ENCODE measurements at places on chromosomes 12 and 14.

DNA sequence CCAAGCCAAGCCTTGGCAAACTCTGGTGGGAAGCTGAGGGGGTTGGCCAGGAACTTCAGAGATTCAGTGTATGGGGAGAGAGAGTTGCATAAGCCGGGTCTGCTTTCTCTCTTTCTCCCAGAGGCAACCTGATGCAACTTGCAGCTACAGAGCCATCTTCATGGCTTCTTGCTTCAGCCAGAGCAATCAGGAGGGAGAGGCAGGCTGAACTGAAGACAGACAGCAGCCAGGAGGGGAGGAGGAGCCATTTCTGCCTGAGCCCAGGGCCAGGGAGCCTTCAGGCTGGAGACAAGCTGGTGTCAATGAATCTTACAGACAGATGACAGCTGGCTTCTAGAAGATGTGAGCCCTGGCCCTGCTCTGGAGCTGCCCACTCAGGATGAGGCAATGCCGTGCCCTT is 18.7 kb downstream of the NPC2 start:
- DNase-seq, result no peak

GRCh38 chr12:53227341-53227740 is 4.7 kb downstream of the RARG start:
- no peak for DNase-seq

DNA sequence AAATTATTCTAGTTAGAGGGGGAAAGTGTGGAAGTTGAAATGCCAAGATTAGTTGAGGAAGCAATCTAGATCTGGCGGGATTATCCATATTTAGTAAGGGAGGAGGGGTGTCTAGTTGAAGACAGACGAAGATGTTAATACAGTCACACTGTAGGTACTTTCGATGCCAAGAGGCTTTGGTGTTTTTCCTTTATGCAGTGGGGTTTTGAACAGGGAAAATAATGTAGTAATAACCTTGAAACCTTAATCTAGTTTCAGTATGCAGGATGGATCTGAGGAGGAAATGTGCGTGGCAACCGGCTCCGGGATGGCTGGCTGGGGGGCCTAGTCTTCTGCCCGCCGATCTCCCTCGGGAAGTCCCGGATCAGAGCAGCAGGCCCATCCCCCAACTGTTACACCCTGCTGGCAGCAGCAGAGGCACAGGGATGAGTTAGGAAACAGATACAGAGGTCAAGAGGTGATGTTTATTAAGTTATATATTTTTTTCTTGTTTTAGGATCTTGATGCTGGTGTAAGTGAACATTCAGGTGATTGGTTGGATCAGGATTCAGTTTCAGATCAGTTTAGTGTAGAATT is 27.4 kb downstream of the MDM2 start:
- DNase-seq, result no peak

GRCh38 chr14:81485372-81485771 is 48.3 kb downstream of the SEL1L start:
- DNase-seq, result no peak

DNA sequence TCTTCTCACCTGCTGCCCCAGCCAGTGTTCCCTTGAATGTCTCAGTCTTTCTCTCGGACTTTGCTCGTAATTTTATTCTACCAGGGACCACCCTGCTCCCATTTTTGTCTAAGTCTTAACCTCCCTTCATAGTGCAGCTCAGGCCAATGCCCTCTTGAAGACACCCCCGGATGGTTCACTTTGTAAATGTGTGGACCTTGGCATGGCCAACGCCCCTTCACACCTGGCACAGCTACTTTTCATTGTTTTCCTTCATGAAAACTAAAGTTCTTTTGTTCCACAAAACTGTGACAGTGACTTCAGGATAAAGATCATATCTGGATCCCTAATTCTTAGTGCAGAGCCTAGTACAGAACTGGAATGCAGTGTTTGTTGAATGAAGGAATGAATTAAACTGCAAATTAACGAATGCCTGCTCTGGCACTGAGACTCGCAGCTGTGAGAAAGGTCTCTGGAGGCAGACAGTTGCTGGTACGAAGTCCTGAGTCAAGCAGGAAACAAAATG is 3.5 kb upstream of the RNASE4 start:
- DNase-seq, result no peak

DNA sequence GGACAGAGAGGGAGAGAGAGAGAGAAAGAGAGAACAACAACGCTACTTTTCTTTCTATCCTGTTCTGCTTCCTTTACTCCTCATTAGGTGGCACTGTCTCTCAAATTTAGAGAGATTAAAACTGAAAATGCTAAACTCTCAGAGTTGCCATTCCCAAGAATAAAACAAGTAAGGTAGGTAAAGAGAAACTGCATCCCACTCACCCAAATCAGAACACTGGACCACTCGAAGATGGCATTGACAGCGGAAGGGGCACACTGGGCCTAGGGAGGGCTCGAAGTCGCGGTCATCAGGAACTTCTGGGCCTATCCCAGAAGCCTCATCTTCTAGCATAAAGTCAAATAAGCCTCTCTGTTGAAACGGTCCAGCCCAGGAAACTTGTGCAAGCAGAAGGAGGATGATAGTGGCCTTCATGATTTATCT is 4.5 kb downstream of the DCN start:
- peak; percentile 33 for DNase-seq

- DNase-seq, result no peak
Observed at GRCh38 chr12:24895612-24896011, 53.3 kb downstream of the BCAT1 start.

GRCh38 chr12:65570451-65571130 is 253.7 kb upstream of the HMGA2 start:
- no peak for DNase-seq

GRCh38 chr12:93868771-93869170 is 191.6 kb downstream of the CRADD start:
- DNase-seq, result no peak

DNA sequence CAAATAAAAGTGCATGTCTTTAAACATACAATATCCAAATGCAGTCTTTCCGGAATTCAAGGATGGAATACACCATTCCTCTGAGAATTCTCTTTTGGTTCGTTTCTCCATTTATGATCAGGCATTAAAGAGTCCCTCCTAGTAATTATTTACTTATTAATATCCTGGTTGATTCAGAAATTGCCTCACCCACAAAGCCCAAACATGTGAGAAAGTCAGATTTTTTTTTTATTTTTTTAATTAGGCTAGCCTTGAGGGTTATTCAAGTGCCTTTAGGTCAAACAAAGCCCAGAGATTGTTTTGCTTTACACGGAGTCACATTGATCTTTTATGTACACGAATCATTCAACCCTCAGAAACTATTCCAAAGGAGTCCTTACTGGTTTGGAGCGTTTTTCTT is 6.4 kb upstream of the TSPAN8 start:
- DNase-seq, result no peak

DNA sequence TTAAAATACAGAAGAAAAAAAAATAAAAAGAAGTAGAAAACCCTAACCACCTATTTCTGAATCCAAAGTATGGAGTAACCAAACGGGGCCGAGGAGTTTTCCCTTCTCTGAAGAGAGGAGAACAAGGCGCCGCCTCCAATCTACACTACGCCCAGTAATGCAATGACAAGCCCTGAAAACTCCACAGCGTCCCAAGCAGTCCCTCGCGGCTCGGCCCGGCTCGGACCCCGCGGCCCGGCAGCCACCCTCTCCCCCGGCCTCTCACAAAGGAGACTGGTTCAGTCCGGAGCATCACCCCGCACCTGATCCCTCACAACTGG is 371 bp downstream of the CHD8 start:
- DNase-seq, result no peak

DNA sequence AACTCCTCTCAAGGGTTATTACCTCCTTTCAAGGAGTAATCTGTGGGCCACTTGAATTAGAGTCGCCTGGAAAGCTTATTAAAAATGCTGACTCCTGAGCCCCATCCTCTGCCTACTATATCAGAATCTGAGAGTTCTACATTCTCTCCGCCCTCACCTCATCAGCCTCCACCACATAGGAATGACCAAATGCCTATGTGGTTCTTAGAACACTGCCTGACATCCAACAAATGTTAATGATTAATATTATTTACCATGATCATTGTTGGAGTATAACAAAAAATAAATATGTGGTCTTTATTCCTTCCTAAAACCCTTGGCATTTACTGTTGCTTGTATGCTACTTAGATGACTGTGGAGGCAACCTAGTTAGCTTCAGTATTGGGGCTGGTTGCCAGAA is 91.9 kb downstream of the BBS10 start:
- no peak for DNase-seq

- DNase-seq, result no peak
Observed at GRCh38 chr12:116916122-116916521, 5.4 kb downstream of the FBXW8 start.

DNA sequence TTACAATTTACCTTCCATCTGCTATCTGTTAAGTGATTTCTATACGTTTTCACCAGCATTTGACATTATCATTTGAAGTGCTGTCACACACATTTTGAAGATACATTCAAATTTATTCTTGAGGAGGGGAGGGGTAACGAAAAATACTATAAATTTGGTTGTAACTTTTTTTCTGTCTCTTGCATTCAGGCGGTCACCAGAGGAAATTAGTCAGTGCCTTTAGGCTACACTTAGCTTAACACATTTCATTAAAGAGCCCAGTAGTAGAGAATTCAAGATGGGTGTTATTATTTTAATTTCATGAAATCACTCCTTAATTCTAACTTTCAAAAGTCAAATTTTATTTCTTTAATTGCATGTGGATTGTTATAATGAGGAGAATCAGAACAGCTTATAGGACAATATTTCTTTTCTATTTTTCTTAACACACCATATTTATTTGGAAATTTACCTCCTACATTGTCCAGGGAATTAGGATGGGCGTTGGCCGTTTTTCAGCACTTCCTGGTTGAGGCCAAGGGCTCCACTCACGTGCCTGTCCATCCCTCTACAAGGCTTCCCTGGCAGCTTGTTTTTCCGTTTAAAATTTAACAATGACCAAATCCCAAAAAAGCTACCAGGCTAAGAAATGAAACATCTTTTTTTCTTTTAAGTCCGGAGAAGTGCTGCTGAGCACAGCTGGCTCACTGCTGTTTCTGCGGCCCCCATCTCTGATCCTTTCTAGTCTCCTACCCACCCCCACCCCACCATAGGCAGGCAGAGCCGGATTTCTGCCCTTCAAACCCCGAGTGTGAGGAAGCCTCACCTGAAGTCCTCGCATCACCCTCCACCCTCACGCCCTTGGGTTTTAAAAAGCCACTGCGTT is 1.1 kb upstream of the FAR2 start:
- DNase-seq, result peak; percentile 42

GRCh38 chr12:113149361-113150150 is at the start of gene CFAP73:
Gene CFAP73, plus strand, starts transcription at chr12:113149724. Its CDS starts 134 bp downstream, at chr12:113149858.
- peak; percentile 86 for DNase-seq

- no peak for DNase-seq
Observed at GRCh38 chr14:87508333-87508732, 484.6 kb downstream of the GALC start.

GRCh38 chr12:50932787-50933280 is 19.5 kb upstream of the HIGD1C start:
- DNase-seq, result no peak

DNA sequence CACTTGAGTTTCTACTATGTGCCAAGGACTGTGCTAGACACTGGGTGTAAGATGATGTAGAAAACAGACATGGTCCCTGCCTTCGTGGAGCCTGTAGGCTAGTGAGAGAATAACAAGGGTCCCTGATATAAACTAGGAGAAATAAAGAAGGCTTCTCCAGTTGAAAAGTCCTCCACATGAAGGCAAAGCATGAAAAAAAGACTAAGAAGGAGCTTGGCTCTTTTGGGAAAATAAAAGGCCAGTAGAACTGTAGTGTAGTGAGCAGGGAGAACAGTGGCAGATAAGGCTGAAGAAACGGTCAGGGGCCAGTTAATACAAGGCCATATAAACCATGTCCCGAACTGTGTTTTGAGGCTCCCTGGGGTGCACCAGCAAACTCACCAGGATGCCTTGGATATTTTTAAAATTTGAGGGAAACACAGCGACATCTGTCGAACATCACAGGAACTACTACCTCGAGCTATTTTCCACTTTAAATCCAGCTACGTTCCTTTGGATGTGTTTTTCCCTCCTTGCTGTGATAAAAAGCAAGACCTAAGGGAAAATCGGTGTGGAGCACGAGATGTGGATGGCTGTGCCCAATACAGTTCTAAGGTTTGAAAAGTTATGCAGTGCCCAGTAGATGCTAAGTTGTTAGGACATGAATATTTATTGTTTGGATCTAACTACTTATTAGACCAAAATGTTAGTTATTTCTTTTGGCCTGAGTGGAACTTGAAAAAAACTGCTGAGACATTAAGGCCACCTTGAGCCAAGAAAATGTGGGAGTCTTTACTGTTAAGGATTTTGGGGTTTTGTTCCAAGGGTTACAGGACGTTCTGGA is 8.5 kb upstream of the CFL2 start:
- peak; percentile 49 for DNase-seq

DNA sequence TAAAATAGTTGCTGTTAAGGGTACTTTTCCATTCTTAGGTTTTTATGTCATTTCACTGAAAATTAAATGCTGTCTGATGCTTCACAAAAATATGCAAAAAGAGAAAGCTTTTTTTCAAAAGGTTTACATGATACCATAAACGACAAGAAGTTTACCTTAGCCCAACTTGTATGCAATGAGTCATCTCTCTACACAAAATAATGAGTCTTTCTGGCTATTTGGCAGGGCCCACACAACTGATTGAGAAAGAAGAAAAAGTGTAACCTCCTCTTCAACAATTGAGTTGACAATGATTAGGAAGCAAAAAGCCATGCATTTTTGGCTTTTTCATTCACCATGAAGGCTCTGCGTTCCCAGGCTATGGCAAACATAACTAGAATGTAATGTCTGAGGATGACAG is 165.4 kb upstream of the CPNE8 start:
- DNase-seq, result no peak

GRCh38 chr12:110199339-110200123 is 75.4 kb downstream of the IFT81 start:
- DNase-seq, result no peak

Data from left hindlimb (tissue), 1 donor.